ENCODE measurements at places on chromosomes 5 and 9.

DNA sequence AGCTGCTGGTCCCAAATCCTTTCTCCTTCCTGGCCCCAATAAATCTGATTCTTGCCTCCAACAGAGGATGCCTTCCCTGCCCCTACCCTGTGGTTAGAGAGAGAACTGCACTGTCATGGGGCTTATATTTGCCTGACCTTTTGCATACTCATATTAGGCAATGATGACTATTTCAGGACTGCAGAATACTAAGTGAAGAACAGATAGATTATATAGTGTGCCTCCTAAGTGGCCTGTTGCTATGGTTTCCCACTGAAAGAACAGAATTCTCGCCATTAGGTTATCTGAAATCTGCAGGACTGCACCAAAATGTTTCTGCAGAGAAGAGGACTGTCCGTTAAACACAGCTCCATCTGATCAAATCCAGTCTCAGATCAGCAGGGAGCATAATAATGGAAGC, 87.3 kb upstream of the CCNG1 start:
- DNase-seq = no peak

DNA sequence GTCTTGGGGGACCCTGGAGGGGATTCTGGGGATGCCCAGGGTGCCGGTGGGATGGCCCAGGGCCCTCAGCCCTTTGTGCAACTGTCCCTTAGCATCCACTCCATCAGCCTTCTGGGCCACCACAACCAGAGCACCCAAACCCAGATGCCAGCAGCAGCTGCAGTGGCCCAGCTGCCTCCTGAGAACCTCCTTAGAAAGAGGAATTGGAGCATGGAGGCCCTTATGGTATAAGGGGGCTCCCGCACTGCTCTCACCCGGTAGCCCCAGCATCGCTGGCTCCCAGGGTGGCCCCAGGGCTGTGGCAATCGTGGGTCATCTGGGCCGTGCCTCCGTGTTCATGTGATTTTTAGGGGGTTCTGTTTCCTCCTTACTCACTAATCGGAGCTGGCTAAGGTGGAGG, 463.3 kb downstream of the ICE1 start:
- no peak for DNase-seq

GRCh38 chr9:99300603-99301002, 78.5 kb downstream of the SEC61B start:
- DNase-seq = no peak

DNA sequence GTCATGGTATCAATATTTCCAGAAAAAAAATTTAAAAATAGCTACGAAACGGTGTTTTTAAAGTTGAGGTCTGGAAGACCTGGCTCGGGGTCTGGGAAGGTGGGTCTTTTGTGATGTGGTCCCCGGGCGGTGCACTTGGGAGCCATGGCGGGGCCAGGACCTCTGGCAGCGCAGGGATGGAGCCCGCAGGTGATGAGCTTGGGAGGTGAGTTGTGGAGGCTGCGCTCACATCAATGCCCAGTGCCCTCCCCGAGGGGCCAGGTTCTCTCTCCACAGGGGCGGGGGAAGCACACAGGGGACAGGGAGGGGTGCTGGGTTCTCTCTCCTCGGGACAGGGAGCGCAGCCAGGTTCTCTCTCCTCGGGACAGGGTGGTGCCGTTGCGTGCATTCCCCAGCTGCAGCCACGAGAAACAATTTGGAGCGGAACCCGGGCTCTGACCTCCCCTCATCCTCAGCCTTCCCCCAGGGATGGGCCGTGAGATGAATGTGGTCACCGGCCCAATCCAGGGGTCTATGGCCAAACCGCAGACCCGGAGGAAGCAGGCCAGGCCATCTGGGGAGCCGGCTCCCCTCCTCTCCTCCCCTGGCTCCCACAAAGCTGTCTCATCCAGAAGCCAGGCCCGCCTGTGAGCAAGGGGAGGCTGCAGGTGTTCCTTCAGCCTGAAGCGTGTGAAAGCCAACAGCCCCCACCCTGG, 25.8 kb downstream of the DBH start:
- no peak for DNase-seq

DNA sequence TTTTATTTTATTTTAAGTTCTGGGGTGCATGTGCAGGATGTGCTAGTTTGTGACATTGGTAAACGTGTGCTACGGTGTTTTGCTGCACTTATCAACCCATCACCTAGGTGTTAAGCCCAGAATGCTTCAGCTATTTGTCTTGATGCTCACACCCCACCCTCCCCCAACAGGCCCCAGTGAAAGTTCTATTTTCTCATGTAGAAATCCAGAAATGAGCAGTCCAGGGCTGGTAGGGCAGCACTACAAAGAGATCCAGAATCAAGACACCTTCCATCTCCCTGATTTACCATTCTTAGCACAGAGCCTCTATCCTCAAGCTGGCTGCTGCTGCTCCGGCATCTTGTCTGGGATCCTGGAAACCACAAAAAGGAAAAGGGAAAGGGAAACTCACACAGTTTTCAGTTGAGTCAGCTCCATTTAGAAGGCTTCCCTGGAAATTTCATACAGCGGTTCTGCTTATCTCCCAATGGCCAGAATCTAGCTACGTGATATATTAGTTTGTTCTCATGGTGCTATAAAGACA, 85.4 kb upstream of the SMARCA2 start:
- no peak for DNase-seq

GRCh38 chr5:105167092-105167491, 1604.5 kb upstream of the NUDT12 start:
- no peak for DNase-seq

- no peak for DNase-seq
These were observed 14.3 kb downstream of the DIPK1B start for GRCh38 chr9:136726631-136727191.

DNA sequence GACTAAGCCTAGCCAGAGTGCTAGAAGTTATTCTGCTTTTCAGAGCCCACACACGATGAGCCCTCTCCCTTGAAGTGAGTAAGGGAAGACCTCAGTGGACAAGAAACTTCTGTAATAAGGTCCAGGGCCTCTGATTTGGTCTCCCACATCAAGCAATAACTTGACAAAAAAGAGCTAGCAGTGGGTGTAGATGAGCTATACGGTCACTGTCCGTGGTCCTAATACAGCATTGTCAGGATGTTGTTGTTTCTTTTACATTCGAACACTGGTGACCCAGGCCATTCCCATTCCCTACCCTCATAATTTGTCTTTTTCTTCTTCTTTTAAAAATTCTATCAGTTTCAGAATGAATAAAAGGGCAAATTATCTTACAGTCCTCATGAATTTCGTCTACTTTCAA, 5.2 kb downstream of the PCSK1 start:
- DNase-seq = no peak

GRCh38 chr5:173328844-173329490, 753 bp upstream of the STC2 start:
- DNase-seq = no peak
